ENCODE measurements at places on chromosomes 5 and 9. TPM values are rescaled to one million over a fixed set of nuclear protein-coding genes. Genes with fewer than 3 reads are reported as not detected.

DBH gene
- 0.24 TPM for total RNA-seq

CORO2A gene
- 32.5 TPM for total RNA-seq

- H3K27ac ChIP-seq: peak overlapping the region; percentile 83
- no peaks in the 10 kb centered on the region for H3K27me3 ChIP-seq
- peaks cover under 1% of the 10 kb centered on the region for H3K36me3 ChIP-seq
Measured at GRCh38 chr5:65967288-65968066, 41.1 kb downstream of the ERBIN start.

GRCh38 chr5:125337294-125337693 is 590.9 kb upstream of the ZNF608 start:
- H3K27ac ChIP-seq: no peak overlapping the region
- H3K4me3 ChIP-seq: no peak overlapping the region
- H3K27me3 ChIP-seq: no peaks in the 10 kb centered on the region

- DNase-seq: no peak
- H3K4me3 ChIP-seq: no peak overlapping the region
- no peaks in the 10 kb centered on the region for H3K27me3 ChIP-seq
- H3K27ac ChIP-seq: no peak overlapping the region
- H3K36me3 ChIP-seq: peaks cover 25% of the 10 kb centered on the region
Measured at GRCh38 chr5:7871653-7872052, 2.7 kb downstream of the MTRR start.

DNA sequence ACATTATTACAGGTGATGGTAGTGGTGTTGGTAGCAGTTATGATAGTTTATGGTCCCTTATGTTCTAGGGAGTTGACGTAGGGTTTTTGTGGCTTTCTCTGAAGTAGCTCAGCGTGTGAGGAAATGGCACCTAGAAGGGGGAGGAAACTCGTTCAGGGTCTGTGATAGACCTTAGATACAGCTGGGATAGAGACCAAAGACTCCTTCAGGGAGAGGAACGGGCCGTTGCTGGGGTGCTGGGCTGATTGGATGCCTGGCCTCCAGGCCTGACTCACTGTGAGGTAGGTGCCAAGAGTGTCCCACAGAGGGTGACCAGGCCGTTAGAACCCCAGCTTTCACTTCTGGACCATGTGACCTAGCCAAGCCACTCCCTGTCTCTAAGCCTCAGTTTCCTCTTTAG is 96.6 kb downstream of the DAB2IP start:
- no peak overlapping the region for H3K4me3 ChIP-seq
- DNase-seq: no peak
- H3K27ac ChIP-seq: no peak overlapping the region

DNA sequence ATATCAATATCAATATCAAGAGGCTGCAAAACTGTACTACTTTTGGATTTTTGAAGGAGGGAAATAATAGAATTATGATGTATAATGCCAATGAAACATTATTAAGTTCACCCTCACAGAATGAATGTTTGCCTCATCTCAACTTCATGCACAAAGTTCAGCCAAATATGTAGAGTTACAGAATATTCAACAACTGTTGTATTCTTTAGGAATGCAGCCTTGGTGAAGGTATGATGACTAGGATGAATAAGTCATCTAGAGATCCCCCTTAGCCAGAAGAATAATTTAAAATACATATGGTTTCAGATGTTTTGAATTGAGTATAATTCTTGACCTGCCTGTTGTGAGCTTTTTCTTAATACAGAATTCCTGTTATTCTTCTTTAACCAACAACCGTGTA is 308.3 kb downstream of the COX7C start:
- H3K27me3 ChIP-seq: peaks cover 35% of the 10 kb centered on the region
- no peaks in the 10 kb centered on the region for H3K36me3 ChIP-seq
- no peak for DNase-seq
- no peak overlapping the region for H3K4me3 ChIP-seq
- no peak overlapping the region for H3K27ac ChIP-seq

Data from WTC11 (cell line).